HCT116 (cell line): ENCODE measurements at places on chromosomes 16 and 17. TPM values are rescaled to one million over a fixed set of nuclear protein-coding genes. Genes with fewer than 3 reads are reported as not detected.

- no peaks in the 10 kb centered on the region for H3K36me3 ChIP-seq
- DNase-seq: no peak
- no peak overlapping the region for H3K4me3 ChIP-seq
- no peaks in the 10 kb centered on the region for H3K4me1 ChIP-seq
- H3K27ac ChIP-seq: no peak overlapping the region
These were observed 1452.7 kb upstream of the CDH8 start for GRCh38 chr16:63488955-63489354.

Gene CRYM
- total RNA-seq: 4.9 TPM

DNA sequence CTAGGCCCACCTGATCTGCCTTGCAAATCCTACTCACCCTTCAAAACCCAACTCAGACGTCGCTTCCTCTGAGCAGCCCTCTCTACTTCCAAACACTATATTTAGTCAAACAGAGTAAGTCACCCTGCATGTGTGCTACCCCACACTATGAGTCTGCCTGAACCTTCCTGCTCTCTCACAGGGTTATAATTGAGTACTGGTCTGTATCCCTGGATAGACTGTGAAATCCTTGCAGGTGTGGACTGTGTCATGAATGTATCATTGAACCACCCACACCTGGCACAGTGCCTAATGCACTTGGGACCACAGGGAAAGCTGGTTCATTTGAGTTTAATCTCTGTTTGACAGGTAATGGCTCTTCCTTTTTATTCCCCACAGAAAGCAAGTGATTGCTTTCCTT, 3.4 kb downstream of the FBXO39 start:
- peaks cover 24% of the 10 kb centered on the region; the same call in 1 of the 2 replicates for H3K27me3 ChIP-seq
- no peaks in the 10 kb centered on the region for H3K36me3 ChIP-seq
- H3K4me3 ChIP-seq: no peak overlapping the region
- H3K4me1 ChIP-seq: no peaks in the 10 kb centered on the region
- DNase-seq: no peak
- H3K27ac ChIP-seq: no peak overlapping the region

DNA sequence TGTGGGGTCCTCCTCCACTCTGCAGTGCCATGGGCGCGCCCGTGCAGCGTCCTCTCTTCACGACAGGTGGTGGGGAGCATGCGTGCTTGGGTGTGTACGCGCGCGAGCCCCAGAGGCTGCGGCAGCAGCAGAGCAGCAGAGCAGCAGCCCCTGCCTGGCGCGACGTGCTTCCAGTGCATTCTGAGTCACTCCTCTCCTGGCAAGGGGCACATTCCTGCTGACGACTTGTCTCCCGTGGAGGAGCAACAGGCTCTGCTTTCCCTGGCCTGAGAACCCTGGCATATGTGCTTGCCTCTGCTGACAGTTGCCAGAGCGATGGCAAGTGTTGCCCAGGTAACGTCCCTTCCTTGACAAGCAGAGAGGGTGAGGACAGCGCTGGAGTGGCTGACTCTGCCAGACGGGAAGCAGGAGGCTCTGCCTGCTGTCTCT, 133.8 kb upstream of the PLCG2 start:
- H3K4me3 ChIP-seq: no peak overlapping the region
- no peak overlapping the region for H3K27ac ChIP-seq
- H3K4me1 ChIP-seq: no peaks in the 10 kb centered on the region; the same call in 1 of the 2 replicates
- peaks cover 11% of the 10 kb centered on the region; the same call in 1 of the 2 replicates for H3K36me3 ChIP-seq
- no peaks in the 10 kb centered on the region for H3K27me3 ChIP-seq

DNA sequence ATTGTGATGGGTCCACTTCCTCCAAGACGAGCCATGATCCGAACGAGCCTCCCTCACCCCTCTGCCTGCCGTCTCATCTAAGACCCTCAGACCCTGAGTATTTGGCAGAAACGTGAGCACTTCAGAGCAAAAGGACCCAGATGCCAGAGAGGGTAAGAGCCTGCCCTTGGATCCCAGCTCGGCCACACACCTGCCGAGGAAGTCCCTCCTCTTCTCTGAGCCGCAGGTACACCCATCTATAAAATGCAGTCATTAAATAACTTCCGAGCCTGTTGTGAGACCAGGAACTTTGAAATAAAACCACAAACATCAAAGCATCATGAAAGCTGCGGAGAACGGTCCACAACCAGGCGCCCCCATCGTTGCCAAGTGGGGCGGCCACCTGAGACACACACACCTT, 64.8 kb upstream of the DOC2B start:
- H3K27ac ChIP-seq: no peak overlapping the region
- no peak overlapping the region for H3K4me3 ChIP-seq
- no peaks in the 10 kb centered on the region for H3K27me3 ChIP-seq
- DNase-seq: no peak
- no peaks in the 10 kb centered on the region for H3K4me1 ChIP-seq

Gene AKAP10
- total RNA-seq: 31.6 TPM

Gene TCAP
- 1.5 TPM for total RNA-seq

Gene LGALS9B
- 0.20 TPM for total RNA-seq

GRCh38 chr17:57249520-57249919, 6.8 kb upstream of the MSI2 start:
- H3K4me1 ChIP-seq: no peaks in the 10 kb centered on the region
- no peaks in the 10 kb centered on the region for H3K36me3 ChIP-seq
- DNase-seq: no peak
- H3K27me3 ChIP-seq: no peaks in the 10 kb centered on the region

DNA sequence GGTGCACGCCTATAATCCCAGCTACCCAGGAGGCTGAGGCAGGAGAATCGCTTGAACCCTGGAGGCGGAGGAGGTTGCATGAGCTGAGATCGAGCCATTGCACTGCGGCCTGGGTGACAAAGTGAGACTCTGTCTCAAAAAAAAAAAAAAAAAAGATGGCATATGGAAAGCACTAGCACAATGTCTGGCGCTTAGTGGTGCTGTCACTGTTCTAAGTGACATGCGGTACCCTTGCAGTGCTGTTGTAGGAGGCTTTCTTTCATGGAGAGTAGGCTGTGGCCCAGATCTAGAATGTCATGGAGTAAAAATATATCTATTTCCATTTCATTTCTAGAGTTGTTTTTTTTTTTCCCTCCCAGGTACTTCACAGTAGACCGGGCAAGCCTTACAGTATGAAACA, 14.6 kb upstream of the METTL9 start:
- DNase-seq: no peak
- no peaks in the 10 kb centered on the region for H3K36me3 ChIP-seq
- no peak overlapping the region for H3K27ac ChIP-seq
- H3K27me3 ChIP-seq: no peaks in the 10 kb centered on the region

Gene CYGB
- total RNA-seq: 0.66 TPM

- H3K27ac ChIP-seq: peak overlapping the region; percentile 95
- no peaks in the 10 kb centered on the region for H3K27me3 ChIP-seq
- peak; percentile 62 for DNase-seq
- H3K4me3 ChIP-seq: peak overlapping the region; percentile 88
- no peaks in the 10 kb centered on the region; the same call in 1 of the 2 replicates for H3K36me3 ChIP-seq
- H3K4me1 ChIP-seq: peaks cover 14% of the 10 kb centered on the region
These were observed 785 bp downstream of the NME3 start for GRCh38 chr16:1770328-1771187.

DNA sequence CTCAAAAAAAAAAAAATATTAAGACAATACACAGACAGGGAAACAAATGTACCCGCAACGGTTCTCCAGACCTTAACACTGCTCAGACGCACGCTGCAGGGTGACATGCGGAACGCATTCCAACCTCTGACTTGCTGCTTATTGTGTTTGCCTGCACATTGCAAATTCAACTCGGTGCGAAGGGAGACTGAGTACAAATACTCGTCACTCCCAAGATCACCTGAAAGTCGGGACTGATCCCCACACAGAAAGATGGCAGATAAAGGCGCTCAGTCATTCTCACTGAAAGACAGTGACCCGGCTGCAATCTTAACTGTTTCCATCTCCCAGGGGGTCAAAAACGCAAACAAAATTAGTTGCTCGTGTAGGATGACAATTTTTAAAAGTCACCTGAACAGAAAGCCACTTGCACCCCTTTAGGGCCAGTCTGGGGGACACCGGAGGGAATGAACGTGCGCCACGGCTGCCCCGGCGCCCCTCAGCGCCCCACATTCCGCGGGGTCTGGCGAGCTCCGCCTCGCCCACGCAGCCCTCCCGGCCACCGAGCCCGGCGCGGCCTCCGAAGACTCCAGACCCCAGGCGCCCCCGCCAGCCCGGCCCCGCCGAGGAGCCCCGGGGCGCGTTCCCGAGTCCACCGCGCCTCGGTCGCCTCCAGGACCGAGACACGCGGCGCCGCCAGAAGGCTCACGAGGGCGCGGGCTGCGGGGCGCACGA, 589 bp downstream of the CLCN7 start:
- H3K4me3 ChIP-seq: peak overlapping the region; percentile 76
- DNase-seq: no peak
- H3K27me3 ChIP-seq: no peaks in the 10 kb centered on the region
- H3K4me1 ChIP-seq: peaks cover 36% of the 10 kb centered on the region
- H3K27ac ChIP-seq: peak overlapping the region; percentile 95; the same call in 1 of the 2 replicates

- no peak overlapping the region for H3K4me3 ChIP-seq
- H3K27ac ChIP-seq: no peak overlapping the region
- no peak for DNase-seq
These were observed 1.1 kb downstream of the C17orf107 start for GRCh38 chr17:4900231-4901107.

DNA sequence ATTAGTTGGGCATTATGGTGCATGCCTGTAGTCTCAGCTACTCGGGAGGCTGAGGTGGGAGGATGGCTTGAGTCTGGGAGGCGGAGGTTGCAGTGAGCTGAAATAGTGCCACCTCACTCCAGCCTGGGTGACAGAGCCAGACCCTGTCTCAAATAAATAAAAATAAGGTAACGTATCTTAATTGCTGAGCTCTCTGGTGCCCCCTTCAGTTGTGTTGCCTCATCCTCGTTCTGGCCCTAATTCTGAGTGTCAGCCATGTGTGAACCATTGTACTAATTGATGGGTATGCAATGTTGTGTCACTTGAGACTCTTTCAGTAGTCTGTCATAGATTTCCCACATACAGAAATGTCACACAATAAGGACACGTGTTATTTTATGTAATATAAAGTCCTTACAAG, 363.1 kb upstream of the RBFOX1 start:
- H3K4me1 ChIP-seq: no peaks in the 10 kb centered on the region
- no peak for DNase-seq
- H3K4me3 ChIP-seq: no peak overlapping the region
- H3K36me3 ChIP-seq: no peaks in the 10 kb centered on the region

Gene FOXC2
- 0.22 TPM for total RNA-seq

- H3K4me3 ChIP-seq: no peak overlapping the region
- H3K4me1 ChIP-seq: peaks cover 12% of the 10 kb centered on the region
- H3K27me3 ChIP-seq: no peaks in the 10 kb centered on the region
These were observed 47.9 kb downstream of the LYRM1 start for GRCh38 chr16:20948444-20948843.

DNA sequence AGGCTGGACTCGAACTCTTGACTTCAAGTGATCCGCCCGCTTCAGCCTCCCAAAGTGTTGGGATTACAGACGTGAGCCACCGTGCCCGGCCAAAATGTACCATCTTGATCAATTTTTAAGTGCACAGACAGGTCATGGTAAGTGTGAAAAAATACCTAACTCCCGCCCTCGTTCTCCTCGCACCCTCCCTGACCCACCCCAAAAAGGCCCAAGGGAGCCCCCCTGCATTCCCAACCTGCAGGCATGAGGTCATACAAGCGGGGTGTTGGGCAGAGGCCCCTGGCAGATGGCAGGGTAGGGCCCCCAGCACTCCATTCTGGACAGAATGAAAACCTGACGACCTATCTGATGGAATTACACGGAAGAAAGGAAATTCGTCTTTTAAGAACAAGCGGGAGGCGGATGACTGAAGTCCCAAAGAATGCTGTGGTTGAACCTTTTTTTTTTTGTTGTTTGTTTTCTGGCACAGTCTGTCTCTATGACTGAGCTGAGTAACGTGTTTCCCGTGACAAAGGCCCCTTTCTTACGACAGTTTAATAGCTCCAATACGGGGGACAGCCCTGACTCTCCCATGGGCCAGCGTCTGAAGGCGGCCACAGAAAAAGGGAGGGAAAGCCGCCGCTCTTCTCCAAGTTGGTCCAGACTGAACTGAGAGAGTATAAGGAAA, 376.4 kb downstream of the SLC39A11 start:
- H3K27ac ChIP-seq: peak overlapping the region; percentile 82
- H3K4me1 ChIP-seq: peaks cover 64% of the 10 kb centered on the region
- H3K27me3 ChIP-seq: no peaks in the 10 kb centered on the region
- peak; percentile 100 for DNase-seq

GRCh38 chr16:68793401-68793857, 49.9 kb upstream of the TANGO6 start:
- DNase-seq: no peak
- no peak overlapping the region for H3K27ac ChIP-seq
- H3K4me3 ChIP-seq: no peak overlapping the region
- H3K27me3 ChIP-seq: no peaks in the 10 kb centered on the region
- H3K4me1 ChIP-seq: peaks cover 13% of the 10 kb centered on the region; the same call in 1 of the 2 replicates

Gene HLF
- total RNA-seq: 1.5 TPM

DNA sequence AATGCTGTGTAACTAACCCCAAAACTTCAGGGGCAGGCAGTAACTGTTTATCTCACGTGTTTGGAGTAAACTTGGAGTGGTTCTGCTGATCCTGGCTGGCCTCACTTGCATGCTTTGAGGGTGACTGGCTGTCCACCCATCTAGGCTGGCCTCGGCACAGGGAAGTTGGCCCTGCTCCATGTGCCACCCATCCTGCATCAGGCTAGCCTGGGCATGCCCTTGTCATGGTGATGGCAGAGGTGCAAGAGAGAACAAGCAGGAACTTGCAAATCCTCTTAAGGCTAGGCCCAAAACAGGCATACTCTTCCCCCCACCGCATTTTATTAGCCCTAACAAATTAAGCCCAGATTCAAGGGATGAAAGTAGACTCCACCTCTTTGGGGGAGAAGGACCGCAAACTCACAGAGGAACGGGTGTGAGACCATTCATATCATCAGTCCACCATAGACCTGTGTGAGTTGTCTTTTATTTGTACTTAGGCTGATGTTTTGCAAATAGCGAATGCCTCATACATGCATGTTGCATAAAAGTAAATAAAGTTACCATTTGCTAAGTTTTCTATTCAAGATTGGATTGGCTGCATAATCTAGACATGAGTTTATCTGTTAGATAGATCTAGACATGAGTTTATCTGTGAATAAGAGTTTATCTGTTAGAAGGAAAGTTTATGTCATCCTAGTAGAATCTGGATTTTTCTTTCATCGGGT, 221.0 kb downstream of the CCDC182 start:
- H3K27ac ChIP-seq: peak overlapping the region; percentile 67
- peak; percentile 54 for DNase-seq
- H3K4me1 ChIP-seq: peaks cover 47% of the 10 kb centered on the region
- no peak overlapping the region for H3K4me3 ChIP-seq

Gene IRX6
- not detected for total RNA-seq

- H3K27ac ChIP-seq: no peak overlapping the region
- H3K36me3 ChIP-seq: no peaks in the 10 kb centered on the region; the same call in 1 of the 2 replicates
- no peak overlapping the region for H3K4me3 ChIP-seq
- no peak for DNase-seq
- peaks cover 8% of the 10 kb centered on the region for H3K4me1 ChIP-seq
- H3K27me3 ChIP-seq: no peaks in the 10 kb centered on the region
These were observed 3.5 kb upstream of the SRRM2 start for GRCh38 chr16:2748757-2749455.

- no peak overlapping the region for H3K27ac ChIP-seq
- no peaks in the 10 kb centered on the region for H3K36me3 ChIP-seq
- no peak overlapping the region for H3K4me3 ChIP-seq
- DNase-seq: no peak
- peaks cover 18% of the 10 kb centered on the region for H3K4me1 ChIP-seq
These were observed 197.7 kb upstream of the CIBAR2 start for GRCh38 chr16:85309656-85310587.

Gene ZG16
- 0.07 TPM for total RNA-seq

- no peaks in the 10 kb centered on the region; the same call in 1 of the 2 replicates for H3K4me1 ChIP-seq
- H3K36me3 ChIP-seq: no peaks in the 10 kb centered on the region
- H3K27ac ChIP-seq: no peak overlapping the region
- DNase-seq: no peak
- no peak overlapping the region for H3K4me3 ChIP-seq
These were observed 400 bp downstream of the CCDC42 start for GRCh38 chr17:8744086-8744785.
